ENCODE measurements at places on chromosomes 2 and 18.

DNA sequence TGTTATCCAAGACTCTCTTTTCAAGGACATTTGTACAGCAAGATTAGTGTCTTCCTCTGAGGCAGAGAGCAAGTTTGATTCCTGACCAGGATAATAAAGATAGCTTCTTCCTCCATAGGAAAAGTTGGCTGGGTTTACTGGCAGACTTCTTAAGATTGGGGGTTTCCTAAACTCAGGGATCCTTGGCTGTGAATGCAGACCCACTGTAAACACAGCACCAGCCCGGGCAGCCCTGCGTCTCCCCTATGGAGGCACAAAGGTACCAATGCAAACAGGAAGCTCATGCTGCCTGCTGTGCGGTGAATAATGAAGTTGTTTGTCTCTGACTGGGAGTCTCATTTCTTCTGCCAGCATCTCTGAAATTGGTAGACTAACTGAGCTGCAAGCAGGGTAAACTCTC lies 96.2 kb upstream of the ARHGAP28 start:
- DNase-seq, result no peak
- no peak overlapping the region for H3K4me3 ChIP-seq
- no peaks in the 10 kb centered on the region for H3K27me3 ChIP-seq

DNA sequence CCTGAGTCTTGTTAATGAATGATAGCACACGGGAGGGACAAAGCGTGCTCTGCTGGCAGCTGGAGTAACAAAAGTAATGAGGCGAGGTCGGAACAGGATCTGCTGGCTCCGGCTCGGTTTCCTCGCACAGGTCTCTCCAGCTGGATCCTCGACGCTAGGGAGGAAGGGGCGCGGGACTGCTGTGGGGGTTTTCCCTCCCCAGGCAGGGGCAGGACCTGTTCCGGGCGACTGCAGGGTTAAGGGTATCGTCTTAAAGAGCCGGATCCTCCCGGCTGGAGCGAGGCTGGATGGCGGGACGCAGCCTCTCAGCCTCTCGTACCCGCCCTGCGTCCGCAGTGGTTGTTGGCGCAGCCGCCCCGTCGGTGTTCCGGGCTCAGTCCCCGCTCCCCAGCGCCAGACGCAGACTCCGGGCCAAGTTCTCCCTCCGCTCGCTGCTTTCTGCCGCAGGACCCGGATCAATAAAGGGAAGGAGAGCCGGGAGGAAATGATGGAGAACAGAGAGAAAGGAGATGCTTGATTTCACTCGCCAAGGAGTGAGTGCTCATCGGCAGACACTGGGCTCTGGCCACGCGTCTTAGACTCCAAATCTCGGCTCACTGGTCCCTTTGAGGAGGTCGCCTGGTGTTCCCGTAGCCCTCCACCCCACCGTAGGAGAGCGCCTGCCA lies 1.1 kb upstream of the LIPG start:
- H3K36me3 ChIP-seq, result no peaks in the 10 kb centered on the region
- H3K4me3 ChIP-seq, result no peak overlapping the region
- DNase-seq, result no peak
- H3K27me3 ChIP-seq, result peaks cover 36% of the 10 kb centered on the region

DNA sequence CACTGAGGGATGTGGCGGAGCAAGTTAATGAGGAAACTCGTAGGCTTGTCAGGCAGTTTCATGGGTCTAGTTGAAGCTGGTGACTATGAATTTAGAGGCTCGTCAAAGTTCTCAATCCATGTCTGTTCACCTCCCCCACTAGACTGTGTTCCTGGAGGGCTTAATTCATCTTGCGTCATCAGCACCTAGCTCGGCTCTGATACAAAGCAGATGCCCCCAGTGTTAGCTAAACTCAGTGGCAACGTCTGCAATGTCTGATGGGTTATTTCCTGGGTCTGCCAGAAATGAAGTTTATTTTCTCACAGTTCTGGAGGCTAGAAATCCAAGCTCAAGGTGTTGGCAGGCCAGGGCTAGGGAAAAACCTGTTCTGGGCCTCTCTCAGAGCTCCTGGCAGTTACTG lies 140.6 kb downstream of the PID1 start:
- no peak for DNase-seq
- H3K27ac ChIP-seq, result no peak overlapping the region
- no peaks in the 10 kb centered on the region for H3K4me1 ChIP-seq
- H3K27me3 ChIP-seq, result no peaks in the 10 kb centered on the region

- no peak for DNase-seq
- no peak overlapping the region for H3K4me3 ChIP-seq
- peaks cover 19% of the 10 kb centered on the region for H3K4me1 ChIP-seq
Measured at GRCh38 chr2:110807522-110807921, 75.1 kb downstream of the ACOXL start.

DNA sequence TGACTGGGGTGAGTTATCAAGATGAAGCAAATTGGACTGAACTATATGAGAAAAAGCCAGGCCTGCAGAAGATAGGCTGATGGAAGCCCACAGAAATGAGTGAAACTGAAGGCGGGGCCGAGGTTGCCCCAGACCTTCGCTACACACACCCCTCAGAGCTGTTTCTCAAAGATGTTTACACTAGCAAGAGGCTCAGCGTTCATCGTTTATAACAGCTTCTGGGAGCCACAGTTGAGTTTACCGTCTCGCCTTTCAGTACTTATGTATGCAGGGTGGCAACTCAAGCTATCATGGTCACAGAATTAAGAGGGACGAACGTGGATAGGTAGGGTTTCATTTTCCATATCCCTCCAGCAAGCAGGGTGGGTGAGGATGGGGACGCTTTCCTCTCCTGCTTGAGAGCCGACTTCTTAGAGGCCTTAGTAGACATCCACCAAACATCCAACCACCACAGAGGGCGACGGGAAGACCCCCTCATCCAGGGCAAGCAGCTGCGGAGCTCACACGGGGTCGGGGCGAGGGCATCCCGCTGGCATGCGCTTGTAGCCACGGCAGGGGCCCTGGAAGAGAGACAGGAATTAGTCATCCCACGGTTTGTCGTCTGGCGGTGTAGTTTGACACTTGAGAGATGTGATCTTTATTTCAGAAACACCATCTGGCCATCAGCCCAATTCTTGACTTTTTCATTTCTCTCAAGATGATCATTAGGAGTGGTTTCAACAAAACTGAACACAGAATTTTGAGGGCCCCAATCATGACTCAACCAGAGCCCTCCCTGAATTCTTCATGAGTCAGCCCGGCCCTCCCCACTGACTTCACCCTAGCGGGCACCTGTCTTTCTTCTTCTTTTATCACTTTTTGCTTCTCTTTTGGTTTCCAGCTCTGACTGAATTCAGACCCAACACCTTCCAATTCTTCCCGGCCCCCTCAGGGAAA lies 109.1 kb upstream of the CTDP1 start:
- peak; percentile 6 for DNase-seq
- H3K27me3 ChIP-seq, result no peaks in the 10 kb centered on the region
- no peaks in the 10 kb centered on the region for H3K36me3 ChIP-seq
- H3K4me3 ChIP-seq, result no peak overlapping the region
- H3K27ac ChIP-seq, result no peak overlapping the region
- H3K4me1 ChIP-seq, result peaks cover 10% of the 10 kb centered on the region

GRCh38 chr2:165268754-165269153 lies 29.5 kb downstream of the SCN2A start:
- no peaks in the 10 kb centered on the region for H3K36me3 ChIP-seq
- DNase-seq, result no peak
- H3K27ac ChIP-seq, result no peak overlapping the region
- no peaks in the 10 kb centered on the region for H3K27me3 ChIP-seq
- H3K4me1 ChIP-seq, result no peaks in the 10 kb centered on the region
- no peak overlapping the region for H3K4me3 ChIP-seq

GRCh38 chr2:45494275-45494977 lies 116.6 kb downstream of the SRBD1 start:
- peak; percentile 85 for DNase-seq
- H3K4me1 ChIP-seq, result peaks cover 9% of the 10 kb centered on the region
- no peaks in the 10 kb centered on the region for H3K27me3 ChIP-seq
- H3K4me3 ChIP-seq, result no peak overlapping the region
- H3K27ac ChIP-seq, result no peak overlapping the region
- peaks cover 2% of the 10 kb centered on the region for H3K36me3 ChIP-seq

DNA sequence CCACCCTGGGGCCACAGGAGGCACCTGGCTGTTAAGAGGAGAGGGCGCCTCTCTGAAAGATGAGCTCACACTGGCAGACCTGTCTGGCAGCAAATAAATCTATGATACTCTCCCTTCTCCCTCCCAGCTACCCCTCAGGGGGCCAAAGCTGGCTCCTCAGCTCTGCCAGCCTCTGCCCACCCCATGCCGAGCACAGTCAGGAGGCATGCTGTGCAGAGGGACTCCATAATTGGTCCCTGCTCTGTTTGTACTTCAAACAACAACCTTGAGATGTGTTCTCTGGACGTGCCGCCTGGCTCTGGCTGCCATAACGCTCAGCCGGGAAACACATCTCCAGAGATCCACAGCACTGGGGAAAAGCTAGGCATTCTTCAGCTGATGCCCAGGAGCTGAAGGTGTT lies 126.7 kb downstream of the GALNT14 start:
- H3K27ac ChIP-seq, result no peak overlapping the region
- no peak overlapping the region for H3K4me3 ChIP-seq
- no peak for DNase-seq
- H3K36me3 ChIP-seq, result no peaks in the 10 kb centered on the region
- H3K27me3 ChIP-seq, result no peaks in the 10 kb centered on the region

All from common myeloid progenitor, CD34-positive (primary cell).